ENCODE measurements at places on chromosomes 16 and 17.

- DNase-seq, result no peak
Observed at GRCh38 chr17:82927661-82928601, 88.1 kb upstream of the ZNF750 start.

DNA sequence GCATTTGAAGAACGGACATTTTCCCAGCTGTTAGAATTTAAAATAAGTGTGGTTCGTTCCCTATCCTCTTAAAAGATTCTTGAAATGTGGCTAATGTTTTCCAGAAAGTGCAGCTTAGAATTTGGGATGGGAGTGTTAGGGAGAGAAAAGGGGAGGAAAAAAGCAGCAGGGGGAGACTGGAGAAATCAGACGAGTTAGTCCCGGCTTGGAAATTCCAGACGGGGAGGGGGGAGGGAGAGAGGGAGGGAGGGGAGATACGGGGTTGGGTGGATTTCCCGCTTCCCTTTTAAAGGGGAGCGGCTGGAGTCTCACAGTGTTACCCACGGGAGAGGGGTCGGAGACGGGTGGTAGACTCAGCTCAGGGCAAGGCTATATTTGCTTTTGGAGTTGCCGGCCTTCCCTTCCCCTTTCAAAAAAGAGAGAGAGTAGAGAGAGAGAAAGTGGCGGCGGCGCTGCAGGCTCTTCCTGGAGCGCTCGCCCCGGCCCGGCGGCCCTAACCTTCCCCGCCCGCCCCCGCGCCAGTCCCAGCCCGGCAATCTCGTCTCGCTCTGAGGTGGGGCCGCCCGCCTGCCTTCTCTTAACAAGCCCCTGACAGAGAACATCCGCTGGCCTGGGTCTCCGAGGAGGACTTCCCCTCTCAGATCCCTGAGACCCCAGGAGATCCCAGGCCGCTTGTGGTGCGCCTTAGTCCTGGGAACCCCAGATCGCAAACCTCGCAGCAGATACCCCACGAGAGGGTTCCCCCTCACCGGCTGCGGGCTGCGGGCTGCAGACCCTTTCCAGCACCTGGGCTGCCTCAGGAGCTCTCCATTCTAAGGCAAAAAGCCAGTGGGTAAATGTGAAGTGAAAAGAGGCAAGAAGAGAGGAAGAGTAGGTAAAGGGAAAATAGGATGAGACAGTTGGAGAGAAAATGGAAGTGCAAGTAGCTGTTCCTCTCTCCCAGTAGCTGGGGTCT lies 6.6 kb downstream of the IGF2BP1 start:
- DNase-seq, result peak; percentile 50

- DNase-seq, result no peak
Observed at GRCh38 chr17:81253358-81254131, 14.4 kb downstream of the NDUFAF8 start.

DNA sequence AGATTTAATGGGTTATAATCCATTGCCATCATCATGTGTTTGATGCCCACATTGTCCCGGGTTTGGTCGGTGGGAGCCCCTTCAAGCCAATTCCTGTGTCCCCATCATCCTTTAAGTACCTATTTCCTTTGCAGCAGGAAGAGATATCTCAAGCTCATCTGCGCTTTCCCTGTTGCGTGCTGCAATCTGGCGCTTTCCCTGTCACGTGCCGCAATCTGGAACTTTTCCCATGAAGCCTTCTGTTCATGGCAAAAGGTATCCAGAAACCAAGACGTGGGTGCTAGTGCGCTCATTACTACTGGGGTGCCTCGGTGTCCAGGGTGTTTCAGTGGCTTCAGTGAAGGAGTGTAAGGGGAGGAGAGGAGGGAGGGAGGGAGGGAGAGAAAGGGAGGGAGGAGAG lies 174.6 kb upstream of the ZNF469 start:
- DNase-seq, result no peak

DNA sequence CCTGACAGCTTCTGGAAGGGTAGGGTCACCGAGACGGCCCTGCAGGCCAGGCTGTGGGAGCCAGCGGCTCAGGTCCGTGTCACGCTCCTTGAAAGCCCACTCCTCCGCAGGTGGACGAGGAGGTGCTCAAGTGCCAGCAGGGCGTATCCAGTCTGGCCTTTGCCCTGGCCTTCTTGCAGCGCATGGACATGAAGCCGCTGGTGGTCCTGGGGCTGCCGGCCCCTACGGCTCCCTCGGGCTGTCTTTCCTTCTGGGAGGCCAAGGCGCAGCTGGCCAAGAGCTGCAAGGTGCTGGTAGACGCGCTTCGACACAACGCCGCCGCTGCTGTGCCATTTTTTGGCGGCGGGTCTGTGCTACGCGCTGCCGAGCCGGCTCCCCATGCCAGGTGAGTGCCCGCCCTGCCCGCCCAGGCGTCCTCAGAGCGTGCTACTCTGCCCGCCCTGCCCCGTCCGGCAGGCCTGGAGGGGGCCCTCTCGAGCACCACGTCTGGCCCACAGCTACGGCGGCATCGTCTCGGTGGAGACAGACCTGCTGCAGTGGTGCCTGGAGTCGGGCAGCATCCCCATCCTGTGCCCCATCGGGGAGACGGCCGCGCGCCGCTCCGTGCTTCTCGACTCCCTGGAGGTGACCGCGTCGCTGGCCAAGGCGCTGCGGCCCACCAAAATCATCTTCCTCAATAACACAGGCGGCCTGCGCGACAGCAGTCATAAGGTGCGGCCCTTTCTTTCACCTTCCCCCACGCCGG lies 1.3 kb downstream of the NAGS start:
- no peak for DNase-seq

DNA sequence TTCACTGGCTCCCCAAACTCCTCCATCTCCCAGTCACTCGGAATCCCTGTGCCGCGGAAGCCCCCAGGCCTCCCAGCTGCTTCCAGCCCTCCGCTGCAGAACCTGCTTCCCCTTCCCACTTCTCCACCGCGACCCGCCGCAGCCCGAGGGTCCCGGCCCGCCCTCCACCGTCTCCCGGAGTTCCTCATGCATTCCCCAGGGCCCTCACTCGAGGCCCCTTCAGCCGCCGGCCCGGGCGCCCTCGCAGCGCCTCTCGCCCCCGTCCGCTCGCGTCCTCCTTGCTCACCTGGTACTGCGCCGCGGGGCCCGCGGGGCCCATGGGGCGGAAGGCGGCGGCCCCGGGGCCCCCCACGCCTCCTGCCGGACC lies 329 bp downstream of the SMARCD2 start:
- no peak for DNase-seq

- no peak for DNase-seq
Observed at GRCh38 chr16:51408357-51408756, 257.3 kb upstream of the SALL1 start.

DNA sequence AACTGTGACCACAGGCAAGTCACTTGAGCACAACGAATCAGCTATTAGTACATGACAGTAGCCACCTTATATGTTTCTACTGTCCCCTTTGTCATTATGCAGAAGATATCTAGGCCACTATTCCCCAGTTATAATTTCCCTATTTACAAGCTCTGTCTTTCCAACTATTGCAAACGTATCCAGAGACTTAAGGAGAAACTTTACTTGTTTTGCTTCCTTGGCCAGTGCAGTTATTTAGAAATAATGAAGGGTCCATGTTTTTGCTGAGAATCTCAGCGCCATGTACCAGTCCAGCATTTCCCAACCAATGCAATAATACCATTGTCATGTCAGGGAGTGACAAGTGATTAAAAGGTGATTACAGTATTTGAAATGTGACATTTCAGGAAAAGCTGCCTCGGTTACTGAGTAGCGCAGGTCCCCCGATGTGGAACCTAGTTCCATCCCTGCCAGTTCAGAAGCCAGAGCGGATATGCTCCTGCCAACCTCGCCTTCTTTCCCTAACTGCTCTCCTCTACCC lies 743 bp downstream of the ZNF624 start:
- DNase-seq, result no peak
